ENCODE measurements at places on chromosomes 7 and 10.

- no peak for DNase-seq
Observed at GRCh38 chr7:40843338-40843985, 708.7 kb downstream of the SUGCT start.

- no peak for DNase-seq
Observed at GRCh38 chr7:111835066-111835465, 272.8 kb upstream of the IMMP2L start.

DNA sequence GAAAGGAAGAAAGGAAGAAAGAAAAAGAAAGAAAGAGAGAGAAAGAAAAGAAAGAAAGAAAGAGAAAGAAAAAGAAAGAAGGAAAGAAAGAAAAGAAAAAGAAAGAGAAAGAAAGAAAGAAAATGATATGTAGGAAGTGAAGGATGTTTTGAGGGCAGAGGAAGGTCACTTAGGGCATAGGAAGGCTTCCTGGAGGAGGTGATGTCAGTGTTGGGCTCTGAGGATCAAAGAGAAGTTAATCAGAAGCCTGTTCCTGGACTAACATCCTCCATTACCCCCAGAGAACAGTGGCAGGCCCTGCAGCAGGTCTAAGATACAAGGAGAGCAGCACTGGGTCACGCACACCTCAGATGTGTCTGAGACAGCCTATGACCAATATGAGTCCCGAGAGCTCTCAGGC lies 54.7 kb upstream of the CALN1 start:
- no peak for DNase-seq

- DNase-seq, result no peak
Observed at GRCh38 chr7:99677013-99677647, 2.7 kb downstream of the CYP3A5 start.

GRCh38 chr10:47259466-47259865 lies 40.5 kb upstream of the GDF10 start:
- DNase-seq, result no peak

- DNase-seq, result no peak
Observed at GRCh38 chr7:6074612-6075380, 43.6 kb downstream of the ANKRD61 start.

DNA sequence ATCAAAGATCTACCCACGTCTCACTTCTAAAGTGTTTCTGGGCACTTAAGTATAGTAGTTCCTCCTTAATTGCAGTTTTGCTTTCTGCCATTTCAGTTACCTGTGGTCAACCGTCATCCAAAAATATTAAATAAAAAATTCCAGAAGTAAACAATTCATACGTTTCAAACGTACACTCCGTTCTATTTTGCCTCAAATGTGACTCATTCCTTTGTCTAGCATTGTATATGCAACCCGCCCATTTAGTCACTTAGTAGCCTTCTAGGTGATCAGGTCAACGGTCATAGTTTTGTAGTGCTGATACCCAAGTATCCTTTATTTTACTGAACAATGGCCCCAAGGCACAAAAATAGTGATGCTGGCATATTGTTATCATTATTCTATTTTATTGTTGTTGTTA lies 33.8 kb downstream of the HGF start:
- no peak for DNase-seq

DNA sequence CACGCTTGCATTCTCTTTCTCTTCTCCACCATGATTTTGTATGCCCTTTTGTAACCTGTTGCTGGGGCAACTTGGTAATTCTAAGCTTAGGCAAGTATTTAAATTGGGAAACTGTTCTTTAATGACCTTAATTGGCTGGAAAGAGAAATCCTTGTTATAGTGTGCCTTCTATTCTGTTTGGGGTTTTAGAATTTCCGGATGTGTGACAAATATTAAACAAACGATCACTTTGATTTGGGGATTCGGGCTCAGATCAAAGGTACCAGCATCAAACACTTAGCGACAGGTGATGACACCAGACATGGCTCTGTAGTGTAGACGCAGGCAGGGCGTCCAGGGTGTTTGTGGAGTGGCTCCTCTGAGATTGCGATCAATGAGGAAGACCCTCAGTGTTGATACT lies 55.0 kb downstream of the RAB11FIP2 start:
- DNase-seq, result no peak

DNA sequence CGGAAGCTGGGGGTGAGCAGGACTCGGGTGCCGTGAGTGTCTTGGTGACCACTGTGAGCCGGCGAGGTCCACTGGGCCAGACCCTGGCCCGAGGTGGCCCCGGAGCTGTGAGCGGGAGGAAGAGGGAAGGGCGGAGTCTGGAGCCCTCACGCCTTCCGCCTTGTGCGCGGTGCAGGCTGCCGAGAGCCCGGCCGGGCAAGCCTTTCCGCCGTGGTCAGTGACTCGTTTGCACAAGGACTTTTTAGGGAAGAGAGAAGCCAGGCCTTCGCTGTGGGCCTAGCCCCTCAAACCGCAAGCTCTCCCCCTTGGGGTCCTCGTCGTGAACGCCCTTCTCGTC lies 40.9 kb upstream of the ZNF32 start:
- DNase-seq, result peak; percentile 39

DNA sequence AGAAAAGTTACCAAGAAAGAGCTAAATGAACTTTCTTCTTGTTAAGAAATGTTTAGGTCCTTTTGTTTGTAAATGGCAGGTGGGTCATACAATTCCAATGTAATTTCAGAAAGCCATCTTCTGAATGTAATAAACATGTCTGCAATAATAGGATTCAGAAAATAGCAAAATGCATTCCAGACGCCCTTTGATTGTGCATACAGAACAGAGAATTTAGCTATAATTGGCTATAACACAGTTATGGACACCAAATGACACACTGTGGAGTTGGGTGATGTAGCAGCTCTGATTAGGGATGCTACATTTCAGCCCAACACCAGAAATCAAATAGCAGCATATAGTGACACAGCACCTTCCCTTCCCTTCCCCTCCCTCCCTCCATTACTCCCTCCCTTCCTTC lies 240.8 kb downstream of the SNX10 start:
- DNase-seq, result no peak

GRCh38 chr7:88253640-88254039 lies 33.8 kb upstream of the SRI start:
- DNase-seq, result no peak

DNA sequence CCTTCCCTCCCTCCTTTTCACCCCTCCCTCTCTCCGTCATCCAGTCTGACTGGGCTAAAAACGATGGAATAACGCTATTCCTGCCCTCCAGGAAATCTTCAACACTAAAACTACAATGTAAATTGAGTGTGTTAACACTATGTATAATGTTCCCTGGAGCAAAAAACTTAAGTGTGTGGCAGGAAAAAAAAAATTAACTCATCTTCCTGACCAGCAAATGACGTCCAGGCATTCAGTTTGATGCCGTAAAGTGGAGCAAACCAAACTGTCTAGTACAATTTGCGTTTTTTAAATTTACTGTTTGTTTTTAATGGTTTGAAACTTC lies 545 bp upstream of the MTPN start:
- no peak for DNase-seq

DNA sequence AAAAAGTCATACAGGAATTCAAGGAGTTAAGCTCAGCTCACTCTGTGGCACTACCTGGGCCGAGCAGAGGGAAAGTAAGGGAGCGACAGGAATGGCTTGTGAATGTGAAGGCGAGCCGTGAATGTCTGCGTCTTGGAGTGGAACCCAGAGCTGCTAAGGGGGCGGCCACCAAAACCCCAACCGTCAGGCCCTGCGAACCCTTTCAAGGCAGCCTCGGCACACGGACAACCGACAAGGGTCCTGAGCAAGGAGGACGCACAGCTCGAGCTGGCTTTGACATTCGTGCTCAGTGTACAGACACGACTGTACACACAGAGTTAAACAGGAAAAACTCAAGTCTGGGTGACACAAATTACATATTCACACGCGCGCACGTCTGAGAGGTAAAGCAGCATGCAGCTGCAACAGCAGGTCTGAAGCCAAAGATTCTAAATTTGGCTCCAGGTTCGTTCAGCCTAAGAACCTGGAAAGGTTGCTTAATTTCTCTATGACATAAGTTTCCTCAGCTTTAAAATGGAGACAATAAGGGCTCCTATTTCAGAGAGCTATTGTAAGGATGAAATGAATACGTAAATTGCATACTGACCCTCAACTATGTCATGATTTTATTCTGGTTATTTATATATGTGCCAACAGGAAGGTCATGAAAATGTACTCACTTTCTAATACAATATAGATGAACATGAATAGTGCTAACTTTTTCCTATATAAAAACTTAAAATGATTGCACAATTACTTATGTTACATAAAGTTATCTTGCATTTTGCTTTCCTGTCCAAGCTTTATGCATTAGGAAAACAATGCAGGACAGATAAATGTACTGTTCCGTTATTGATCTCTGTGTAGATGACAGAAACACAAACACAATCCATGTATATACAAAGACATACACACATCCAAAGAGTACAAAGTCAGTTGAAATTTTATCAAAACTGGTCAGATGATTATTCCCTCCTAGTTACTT lies 192.9 kb downstream of the ZMYND11 start:
- DNase-seq, result no peak

DNA sequence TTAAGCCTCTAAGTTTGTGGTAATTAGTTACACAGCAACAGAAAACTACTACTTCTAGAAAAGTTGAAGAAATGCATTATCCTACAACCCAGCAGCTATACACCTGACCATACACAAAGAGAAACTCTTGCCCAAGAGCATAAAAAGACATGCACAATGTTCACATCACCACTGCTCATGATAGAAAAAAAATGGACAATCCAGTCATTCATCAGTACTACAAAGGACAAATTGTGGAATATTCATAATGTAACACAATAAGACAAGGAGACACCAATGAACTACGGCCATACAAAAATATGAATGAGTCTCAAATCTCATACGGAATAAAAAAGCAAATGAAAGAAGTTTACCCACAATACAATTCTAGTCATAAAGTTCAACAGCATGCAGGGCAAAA lies 87.4 kb downstream of the ZFAND4 start:
- DNase-seq, result no peak

DNA sequence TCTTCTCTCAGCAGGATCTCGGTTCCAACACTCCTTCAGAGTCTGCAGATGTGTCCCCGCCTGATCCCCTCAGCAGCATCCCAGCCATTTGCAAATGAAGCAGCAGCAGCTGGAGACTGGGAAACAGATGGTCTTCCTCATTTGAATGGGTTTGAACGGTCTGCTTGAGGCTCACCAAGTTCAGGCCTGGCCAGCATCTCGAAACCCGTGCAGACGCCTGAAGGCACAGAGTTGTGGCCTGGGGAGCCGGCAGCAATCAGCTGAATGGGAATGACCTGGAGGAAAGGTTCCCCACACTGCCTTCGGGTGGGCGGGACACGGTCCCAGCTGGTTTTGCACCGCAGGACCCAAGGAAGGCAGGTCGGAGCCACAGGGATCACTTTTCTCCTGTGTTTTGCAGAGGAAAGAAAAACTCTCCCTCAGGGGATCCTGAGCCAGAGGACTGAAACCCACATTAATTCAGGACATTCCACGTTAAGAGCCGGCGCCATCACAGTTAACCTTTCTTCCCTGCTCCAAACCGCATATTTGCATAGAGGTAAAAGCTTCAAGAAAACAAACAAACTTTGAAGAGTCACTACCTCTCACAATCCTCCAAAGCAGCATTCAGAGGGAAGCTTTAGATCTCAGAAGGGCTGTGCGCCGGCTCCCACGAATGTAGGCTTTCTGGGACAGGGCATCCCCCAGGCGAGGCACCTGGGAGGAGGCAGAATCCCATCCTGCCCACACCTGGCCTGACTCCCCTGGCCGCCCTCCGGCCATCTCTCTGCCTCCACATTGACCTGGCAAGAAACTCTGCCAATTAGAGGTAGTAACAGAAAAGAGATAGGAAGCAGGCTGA lies 17.7 kb downstream of the FGFR2 start:
- no peak for DNase-seq

DNA sequence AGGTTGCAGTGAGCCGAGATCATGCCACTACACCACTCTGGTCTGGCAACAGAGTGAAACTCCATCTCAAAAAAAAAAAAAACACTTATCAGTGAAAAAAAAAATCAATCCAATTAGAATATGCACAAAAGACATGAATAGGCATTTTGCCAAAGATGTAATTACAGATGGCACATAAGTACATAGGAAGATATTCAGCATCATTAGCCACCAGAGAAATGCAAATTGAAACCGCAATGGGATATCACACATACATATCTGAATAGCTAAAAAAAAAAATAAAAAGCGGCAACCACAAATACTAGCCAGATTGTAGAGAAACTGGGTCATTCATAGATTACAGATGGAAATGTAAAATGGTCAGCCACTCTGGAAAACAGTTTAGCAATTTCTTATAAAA lies 1310.8 kb downstream of the XPNPEP1 start:
- DNase-seq, result no peak

- DNase-seq, result no peak
Observed at GRCh38 chr7:112888781-112889180, 98.6 kb upstream of the TMEM168 start.

DNA sequence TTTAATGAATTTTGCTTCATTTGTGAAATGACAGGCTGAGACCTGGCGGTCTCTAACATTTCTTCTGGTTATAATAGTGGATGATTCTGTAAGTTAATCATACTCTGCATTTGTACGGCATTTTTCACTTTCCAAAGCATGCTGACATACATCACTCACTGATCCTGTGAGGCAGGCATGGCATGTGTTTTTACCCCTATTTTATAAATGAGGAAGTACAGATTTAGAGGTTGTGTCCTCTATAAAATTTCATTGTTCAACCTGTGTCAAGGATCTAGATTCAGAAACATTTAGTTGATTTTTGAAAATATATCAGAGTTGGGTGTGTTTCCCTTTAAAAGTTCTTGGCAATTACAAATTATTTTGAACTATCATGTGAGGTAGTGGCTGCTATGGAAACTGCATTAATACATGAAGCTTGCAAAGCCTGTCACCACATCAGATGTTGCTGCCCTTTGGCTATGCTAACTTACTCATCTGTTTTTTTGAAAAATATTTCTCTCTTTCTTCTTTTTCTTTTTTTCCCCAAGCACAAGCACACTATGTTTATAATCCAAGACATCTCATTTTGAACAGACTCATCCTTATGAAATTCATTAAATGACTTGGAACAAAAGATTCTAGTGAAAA lies 172.7 kb downstream of the GNAI1 start:
- DNase-seq, result no peak

DNA sequence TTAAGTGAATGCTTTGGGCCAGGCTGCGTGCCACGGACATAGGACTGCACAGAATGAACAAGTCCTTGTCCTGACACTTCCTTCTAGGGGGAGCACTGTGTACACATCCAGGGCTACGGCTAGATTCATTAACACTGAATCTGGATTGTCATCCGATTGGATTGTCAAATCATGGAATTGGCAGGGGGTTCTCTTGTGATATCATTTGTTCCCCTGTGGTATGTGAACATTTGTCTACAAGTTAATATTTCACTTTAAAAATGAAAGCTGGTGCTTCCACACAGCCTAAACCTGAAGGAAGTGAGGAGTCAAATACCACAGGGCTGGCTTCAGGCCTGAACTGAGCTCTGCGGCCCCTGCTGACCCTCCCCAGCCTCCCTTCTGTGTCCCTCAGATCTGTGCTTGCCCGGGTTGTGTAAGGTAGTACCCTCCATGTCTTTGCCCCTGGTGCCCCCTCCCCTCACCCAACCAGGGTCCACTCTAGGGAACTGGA lies 75.6 kb downstream of the SNX10 start:
- DNase-seq, result no peak

- no peak for DNase-seq
Observed at GRCh38 chr7:66927348-66927948, 6.4 kb downstream of the TMEM248 start.

All from natural killer cell (primary cell).